ENCODE measurements at places on chromosomes 2 and 18. TPM values are rescaled to one million over a fixed set of nuclear protein-coding genes. Genes with fewer than 3 reads are reported as not detected.

- no peaks in the 10 kb centered on the region for H3K27me3 ChIP-seq
- H3K4me1 ChIP-seq: peaks cover 12% of the 10 kb centered on the region
- peaks cover 73% of the 10 kb centered on the region for H3K36me3 ChIP-seq
- no peak for DNase-seq
- peak overlapping the region; percentile 48 for H3K27ac ChIP-seq
Measured at GRCh38 chr2:86072271-86072858, 33.3 kb downstream of the POLR1A start.

DNA sequence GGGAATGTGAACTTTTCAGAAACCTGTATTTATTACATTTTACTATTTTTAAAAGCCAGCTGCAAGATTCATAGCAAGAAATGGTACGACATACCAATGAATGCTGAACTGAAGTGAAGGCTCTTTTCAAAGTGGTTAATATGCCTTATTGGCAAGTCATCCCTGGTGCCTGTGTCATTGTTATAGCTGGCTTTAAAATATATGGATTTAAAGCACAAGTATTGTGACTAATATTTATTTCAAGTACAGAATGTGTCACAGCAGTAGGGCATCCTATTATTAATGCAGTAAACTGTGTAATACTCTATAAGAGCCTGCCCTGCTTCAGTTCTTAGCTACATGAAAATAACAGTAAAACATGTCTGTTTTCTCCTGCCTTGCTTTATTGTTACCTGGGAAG is 10.8 kb downstream of the TSHZ1 start:
- H3K36me3 ChIP-seq: no peaks in the 10 kb centered on the region
- peak overlapping the region; percentile 93 for H3K27ac ChIP-seq
- H3K27me3 ChIP-seq: no peaks in the 10 kb centered on the region
- H3K4me1 ChIP-seq: peaks cover 69% of the 10 kb centered on the region
- no peak for DNase-seq
- peak overlapping the region; percentile 5 for H3K4me3 ChIP-seq

GRCh38 chr18:74825460-74825859 is 227.8 kb downstream of the ZNF407 start:
- H3K4me3 ChIP-seq: no peak overlapping the region
- no peaks in the 10 kb centered on the region for H3K27me3 ChIP-seq

GRCh38 chr2:144096531-144096930 is 423.4 kb downstream of the ZEB2 start:
- H3K27ac ChIP-seq: no peak overlapping the region
- H3K4me3 ChIP-seq: no peak overlapping the region
- no peaks in the 10 kb centered on the region for H3K4me1 ChIP-seq
- no peaks in the 10 kb centered on the region for H3K36me3 ChIP-seq
- no peak for DNase-seq

GRCh38 chr2:134002921-134003320 is 251.0 kb upstream of the MGAT5 start:
- H3K4me3 ChIP-seq: no peak overlapping the region
- no peaks in the 10 kb centered on the region for H3K27me3 ChIP-seq
- no peak for DNase-seq
- H3K27ac ChIP-seq: no peak overlapping the region
- no peaks in the 10 kb centered on the region for H3K36me3 ChIP-seq

DNA sequence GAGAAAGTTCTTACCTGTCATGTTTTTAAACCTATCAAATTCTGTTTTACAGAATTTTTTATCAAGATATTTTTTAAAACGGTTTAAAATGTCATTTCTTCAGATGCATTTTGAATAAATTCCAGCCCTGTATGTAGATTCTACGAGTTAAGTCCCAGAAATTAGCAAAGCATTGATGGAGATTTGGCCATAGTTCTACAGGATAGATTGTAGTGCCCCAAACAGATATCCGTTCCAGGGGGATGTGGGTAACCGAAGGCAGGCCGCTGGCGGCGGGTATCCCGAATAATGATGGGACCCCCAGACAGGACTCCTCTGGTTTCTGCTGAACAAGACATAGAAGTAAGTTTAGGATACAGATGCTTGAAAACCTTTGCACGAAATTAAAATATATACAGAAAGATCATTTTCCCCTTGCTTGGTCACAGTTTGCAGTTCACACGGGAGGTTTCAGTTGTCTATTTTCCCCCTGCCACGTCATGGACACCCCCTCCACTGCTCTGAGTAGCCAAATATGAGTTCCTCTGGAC is 755 bp downstream of the NOL4 start:
- H3K4me3 ChIP-seq: peak overlapping the region; percentile 18
- H3K27me3 ChIP-seq: peaks cover 5% of the 10 kb centered on the region
- H3K36me3 ChIP-seq: no peaks in the 10 kb centered on the region
- no peak overlapping the region for H3K27ac ChIP-seq
- no peak for DNase-seq

DNA sequence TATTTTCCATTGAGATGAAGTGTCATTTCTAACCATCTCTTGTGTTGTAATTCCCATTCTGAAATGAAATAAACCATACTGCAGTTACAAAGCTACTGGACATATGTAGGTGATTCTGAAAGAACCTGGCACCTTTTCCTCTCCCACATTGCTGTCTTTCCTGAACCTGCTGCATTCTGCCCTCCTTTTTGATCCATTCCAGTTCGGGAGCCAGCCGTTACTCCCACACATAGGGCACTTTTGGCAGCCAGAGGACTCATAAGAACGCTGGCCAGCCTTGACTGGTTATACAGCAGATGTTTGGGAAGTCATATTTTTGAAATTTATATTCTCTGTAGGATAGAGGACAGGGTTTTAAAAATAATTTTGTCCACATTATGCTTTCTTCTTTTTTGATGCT is 369.8 kb upstream of the CDH7 start:
- H3K27ac ChIP-seq: no peak overlapping the region
- H3K4me1 ChIP-seq: no peaks in the 10 kb centered on the region
- no peaks in the 10 kb centered on the region for H3K36me3 ChIP-seq

- no peak overlapping the region for H3K27ac ChIP-seq
- no peaks in the 10 kb centered on the region for H3K4me1 ChIP-seq
- H3K36me3 ChIP-seq: no peaks in the 10 kb centered on the region
- no peak for DNase-seq
- no peak overlapping the region for H3K4me3 ChIP-seq
Measured at GRCh38 chr2:239790721-239791120, 234.4 kb downstream of the NDUFA10 start.

- H3K27me3 ChIP-seq: no peaks in the 10 kb centered on the region
- no peaks in the 10 kb centered on the region for H3K36me3 ChIP-seq
- peak; percentile 74 for DNase-seq
Measured at GRCh38 chr18:11269257-11269656, 119.9 kb upstream of the PIEZO2 start.

GRCh38 chr2:113978524-113979190 is 88.8 kb downstream of the ACTR3 start:
- H3K27ac ChIP-seq: no peak overlapping the region
- DNase-seq: no peak
- peaks cover 5% of the 10 kb centered on the region for H3K36me3 ChIP-seq
- no peaks in the 10 kb centered on the region for H3K27me3 ChIP-seq

GRCh38 chr18:57084331-57085271 is 62.3 kb upstream of the BOD1L2 start:
- no peak for DNase-seq
- H3K4me3 ChIP-seq: no peak overlapping the region
- no peaks in the 10 kb centered on the region for H3K4me1 ChIP-seq
- H3K27me3 ChIP-seq: no peaks in the 10 kb centered on the region

DNA sequence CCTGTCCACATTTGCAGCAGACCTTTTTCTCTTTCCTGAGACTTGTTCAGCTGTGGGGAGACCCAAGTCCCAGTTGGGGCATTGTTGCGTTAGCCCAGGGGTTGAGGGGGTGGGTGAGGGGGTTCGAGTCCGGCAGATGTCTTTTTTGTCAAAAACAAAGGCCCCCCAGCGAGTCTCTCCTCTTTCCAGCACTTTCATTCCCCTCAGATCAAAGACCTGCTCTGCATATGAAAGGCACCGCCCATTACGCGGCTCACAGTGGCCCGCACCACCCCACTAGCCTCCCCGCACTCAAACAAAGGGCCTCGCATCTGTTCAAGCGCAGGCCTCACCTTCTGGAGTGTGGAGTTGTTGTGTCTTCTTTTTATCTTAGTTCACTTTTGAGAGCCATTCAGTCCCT is 25.2 kb downstream of the TRABD2A start:
- no peaks in the 10 kb centered on the region for H3K27me3 ChIP-seq
- H3K36me3 ChIP-seq: no peaks in the 10 kb centered on the region
- no peak overlapping the region for H3K4me3 ChIP-seq
- no peaks in the 10 kb centered on the region for H3K4me1 ChIP-seq
- DNase-seq: no peak
- H3K27ac ChIP-seq: no peak overlapping the region

- no peaks in the 10 kb centered on the region for H3K4me1 ChIP-seq
- H3K4me3 ChIP-seq: no peak overlapping the region
- no peaks in the 10 kb centered on the region for H3K36me3 ChIP-seq
- H3K27me3 ChIP-seq: no peaks in the 10 kb centered on the region
- no peak overlapping the region for H3K27ac ChIP-seq
Measured at GRCh38 chr2:83689402-83689801, 769.7 kb downstream of the SUCLG1 start.

- H3K27ac ChIP-seq: no peak overlapping the region
- no peak for DNase-seq
- no peaks in the 10 kb centered on the region for H3K36me3 ChIP-seq
- H3K27me3 ChIP-seq: no peaks in the 10 kb centered on the region
- no peak overlapping the region for H3K4me3 ChIP-seq
Measured at GRCh38 chr2:107018366-107018765, 132.4 kb upstream of the ST6GAL2 start.

DNA sequence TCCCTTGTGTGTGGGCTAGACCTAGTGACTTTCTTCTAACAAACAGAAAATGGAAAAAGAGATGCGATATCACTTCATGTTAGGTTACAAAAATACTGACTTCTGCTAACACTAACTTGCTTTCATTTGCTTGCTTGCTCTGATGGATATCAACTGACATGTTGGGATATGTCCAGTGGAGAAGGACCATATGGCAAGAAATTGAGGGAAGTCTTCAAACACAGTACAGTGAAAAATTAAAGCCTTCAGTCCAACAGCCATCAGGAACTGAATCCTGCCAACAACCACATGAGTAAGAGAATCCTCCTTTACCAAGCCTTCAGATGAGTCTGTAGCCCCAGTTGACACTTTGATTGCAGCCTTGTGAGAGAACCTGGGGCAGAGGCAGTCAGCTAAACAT is 143.9 kb downstream of the MAIP1 start:
- no peaks in the 10 kb centered on the region for H3K4me1 ChIP-seq
- no peaks in the 10 kb centered on the region for H3K36me3 ChIP-seq
- no peak overlapping the region for H3K4me3 ChIP-seq
- no peak overlapping the region for H3K27ac ChIP-seq
- H3K27me3 ChIP-seq: no peaks in the 10 kb centered on the region
- DNase-seq: no peak

- H3K4me1 ChIP-seq: peaks cover 14% of the 10 kb centered on the region
- H3K36me3 ChIP-seq: no peaks in the 10 kb centered on the region
- no peak for DNase-seq
- no peak overlapping the region for H3K4me3 ChIP-seq
- H3K27ac ChIP-seq: no peak overlapping the region
Measured at GRCh38 chr2:134668821-134669220, 50.0 kb downstream of the TMEM163 start.

DNA sequence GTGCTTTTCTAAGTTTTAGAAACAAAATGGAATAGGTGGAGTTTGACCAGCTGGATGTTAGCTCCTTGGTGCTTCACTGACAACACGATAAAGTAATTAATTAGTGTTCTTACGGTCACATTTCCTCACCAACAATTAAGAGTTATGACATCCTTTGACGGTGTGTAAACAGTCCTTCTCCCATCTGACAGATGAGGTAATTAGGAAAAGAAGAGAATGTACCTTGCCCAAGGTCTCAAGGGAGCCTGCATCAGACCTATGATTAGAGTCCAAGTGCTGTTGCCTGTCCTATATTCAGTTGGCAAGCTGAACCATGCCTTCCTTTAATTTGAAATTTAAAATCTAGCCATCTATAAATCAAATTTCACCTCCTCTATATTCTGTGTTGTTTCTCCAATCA is 48.3 kb upstream of the STK17B start:
- no peaks in the 10 kb centered on the region for H3K27me3 ChIP-seq
- no peaks in the 10 kb centered on the region for H3K4me1 ChIP-seq
- DNase-seq: no peak
- no peak overlapping the region for H3K4me3 ChIP-seq
- no peak overlapping the region for H3K27ac ChIP-seq
- no peaks in the 10 kb centered on the region for H3K36me3 ChIP-seq

DNA sequence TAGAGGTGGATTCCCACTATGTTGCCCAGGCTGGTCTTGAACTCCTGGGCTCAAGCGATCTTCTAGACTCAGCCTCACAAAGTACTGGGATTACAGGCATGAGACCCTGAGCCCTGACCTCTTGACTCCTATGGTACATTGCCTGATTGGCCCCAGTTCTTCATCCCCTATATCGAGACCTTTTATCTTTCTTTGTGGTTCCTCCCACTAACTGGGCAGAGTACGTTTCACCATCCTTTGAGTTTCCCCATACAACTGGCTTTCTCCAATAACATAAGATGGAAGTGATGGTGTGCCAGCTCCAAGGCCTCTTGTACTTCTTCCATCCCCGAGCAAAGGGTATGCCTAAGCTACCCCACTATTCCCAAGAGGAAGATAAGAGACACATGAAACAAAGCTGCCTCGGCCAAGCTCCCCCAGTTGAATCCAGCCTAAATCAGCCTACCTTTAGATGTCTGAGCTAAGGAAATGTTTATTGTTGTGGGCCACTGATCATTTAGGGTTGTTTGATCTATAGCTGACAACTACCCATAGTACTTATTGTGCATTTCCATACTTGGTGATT is 8.3 kb upstream of the TMEM247 start:
- no peaks in the 10 kb centered on the region for H3K4me1 ChIP-seq
- DNase-seq: no peak
- H3K27me3 ChIP-seq: no peaks in the 10 kb centered on the region
- H3K4me3 ChIP-seq: no peak overlapping the region
- no peaks in the 10 kb centered on the region for H3K36me3 ChIP-seq
- no peak overlapping the region for H3K27ac ChIP-seq

DNA sequence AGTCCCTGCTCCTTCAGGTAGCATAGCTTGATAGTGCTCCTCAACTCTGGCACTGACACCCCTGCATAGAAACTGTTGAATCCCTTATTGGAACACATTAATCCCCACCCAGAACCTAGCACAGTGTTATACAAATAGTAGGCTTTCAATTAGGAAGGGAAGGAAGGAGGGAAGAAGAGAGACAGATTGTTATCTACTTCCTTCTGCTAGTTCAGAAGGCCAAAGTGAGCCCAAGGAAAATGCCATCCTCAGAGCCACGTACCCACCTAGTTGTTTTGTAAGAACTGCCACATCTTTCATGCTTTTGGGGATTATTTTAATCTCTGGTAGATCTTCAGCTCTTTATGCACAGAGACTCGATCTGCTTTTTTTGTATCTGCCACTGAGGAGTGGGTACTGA is 75.1 kb downstream of the CLHC1 start:
- H3K4me3 ChIP-seq: no peak overlapping the region
- no peaks in the 10 kb centered on the region for H3K27me3 ChIP-seq
- peak overlapping the region; percentile 48 for H3K27ac ChIP-seq

- H3K4me3 ChIP-seq: no peak overlapping the region
- no peak for DNase-seq
- H3K36me3 ChIP-seq: no peaks in the 10 kb centered on the region
- no peaks in the 10 kb centered on the region for H3K27me3 ChIP-seq
Measured at GRCh38 chr2:125745514-125745913, 910.4 kb upstream of the GYPC start.

Gene DPYSL5
- 0.71 TPM for total RNA-seq

Gene LOXHD1
- total RNA-seq: 0.27 TPM

Gene AMER3
- total RNA-seq: not detected

Gene HOXD4
- 3.4 TPM for total RNA-seq

Gene IRS1
- 21.2 TPM for total RNA-seq

Gene TEKT4
- total RNA-seq: not detected

Gene NTSR2
- total RNA-seq: not detected

Gene ACKR3
- total RNA-seq: 39.1 TPM

Gene MAPK4
- total RNA-seq: 6.8 TPM

Gene LRATD1
- 5.5 TPM for total RNA-seq

Gene IGFBP5
- 449 TPM for total RNA-seq

Gene CDH19
- 48.2 TPM for total RNA-seq

All from sigmoid colon (tissue), 7 donors.